ENCODE measurements at places on chromosomes 16 and 17.

- DNase-seq: no peak
Observed at GRCh38 chr16:3832668-3833067, 47.8 kb downstream of the CREBBP start.

DNA sequence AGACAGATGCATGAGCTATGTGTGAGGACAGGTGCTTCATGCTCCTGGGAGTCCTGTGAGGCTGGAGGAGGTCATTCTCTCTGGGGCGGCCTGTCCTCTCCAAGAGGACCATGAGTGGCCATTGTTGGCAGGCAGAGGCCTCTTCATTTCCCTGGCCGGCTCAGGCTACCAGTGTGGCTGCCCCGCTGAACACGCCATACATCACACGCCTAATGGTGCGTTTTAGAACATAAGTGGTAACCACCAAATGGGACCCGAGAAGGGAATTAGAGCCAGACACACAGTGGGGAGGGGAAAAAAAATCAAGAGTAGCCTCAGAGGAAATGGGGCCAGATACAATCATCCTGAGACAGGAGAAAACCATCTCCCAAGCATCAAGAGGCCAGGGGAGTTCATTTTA lies 140.0 kb downstream of the SPACA3 start:
- DNase-seq: no peak

DNA sequence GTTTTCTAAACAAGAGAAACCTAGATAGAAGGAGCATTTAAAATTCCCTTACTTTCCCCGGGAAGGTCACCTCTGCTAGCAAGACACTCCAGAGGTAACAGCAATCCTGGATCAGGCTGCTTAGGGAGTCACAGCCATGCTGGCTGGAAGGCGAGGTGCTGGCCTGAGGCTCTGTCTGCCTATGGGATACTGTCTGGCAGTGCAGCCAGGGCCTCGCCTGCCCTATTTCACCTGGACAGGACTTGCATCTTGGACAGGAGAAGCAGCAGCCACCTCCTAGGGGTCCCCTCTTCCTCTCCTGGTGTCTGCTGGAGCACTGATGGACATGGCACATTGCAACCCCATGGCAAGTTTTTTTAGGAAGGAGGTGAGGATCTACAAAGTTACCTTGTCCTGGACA lies 15.1 kb downstream of the FA2H start:
- DNase-seq: no peak

GRCh38 chr17:83014297-83014696 lies 65.1 kb upstream of the METRNL start:
- DNase-seq: no peak

GRCh38 chr17:6082335-6082734 lies 12.2 kb downstream of the WSCD1 start:
- DNase-seq: no peak

DNA sequence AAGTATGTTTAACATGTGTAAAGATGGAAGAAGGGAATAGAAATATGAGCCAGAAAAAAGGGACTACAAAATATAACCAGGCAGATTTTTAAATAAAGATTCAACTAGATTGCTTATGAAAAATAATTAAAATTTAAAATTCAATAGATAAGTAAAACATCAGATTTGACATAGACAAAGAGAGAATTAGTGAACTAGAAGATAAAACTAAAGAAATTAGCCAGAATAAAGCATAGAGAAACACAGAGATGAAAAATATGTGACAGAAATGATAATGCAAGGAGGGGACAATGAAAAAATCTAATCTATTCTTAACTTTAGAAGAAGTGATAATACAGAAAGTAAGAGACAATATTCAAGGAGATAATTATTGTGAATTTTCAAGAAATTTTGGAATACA lies 222.6 kb upstream of the PMFBP1 start:
- DNase-seq: no peak

GRCh38 chr17:37824534-37825485 lies 80.0 kb upstream of the HNF1B start:
- DNase-seq: no peak

- DNase-seq: no peak
Observed at GRCh38 chr16:30951750-30952149, 2.9 kb downstream of the ORAI3 start.
